ENCODE measurements at places on chromosomes 6 and 20.

- no peak for DNase-seq
These were observed 13.6 kb downstream of the TGM2 start for GRCh38 chr20:38151455-38151854.

- DNase-seq = no peak
These were observed 558.9 kb downstream of the PKHD1 start for GRCh38 chr6:51528556-51528955.

DNA sequence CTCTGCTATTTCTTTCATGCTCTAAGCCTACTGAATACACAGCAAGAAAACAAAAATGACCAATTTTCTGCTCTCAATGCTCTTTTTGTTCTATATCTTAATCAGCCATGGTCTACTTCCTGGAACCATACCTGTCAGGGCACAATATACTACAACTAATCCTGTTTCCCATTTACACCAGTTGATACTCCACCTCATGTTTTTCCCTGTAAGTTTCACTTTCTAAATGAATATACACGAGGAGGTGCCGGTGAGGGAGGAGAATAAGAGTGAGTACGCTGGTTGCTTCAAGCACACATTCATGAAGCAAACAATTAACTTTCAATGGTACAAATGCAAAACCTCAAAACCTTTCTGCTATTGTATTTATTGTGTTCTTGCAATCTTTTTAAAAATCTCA, 443.1 kb upstream of the ID4 start:
- no peak for DNase-seq

DNA sequence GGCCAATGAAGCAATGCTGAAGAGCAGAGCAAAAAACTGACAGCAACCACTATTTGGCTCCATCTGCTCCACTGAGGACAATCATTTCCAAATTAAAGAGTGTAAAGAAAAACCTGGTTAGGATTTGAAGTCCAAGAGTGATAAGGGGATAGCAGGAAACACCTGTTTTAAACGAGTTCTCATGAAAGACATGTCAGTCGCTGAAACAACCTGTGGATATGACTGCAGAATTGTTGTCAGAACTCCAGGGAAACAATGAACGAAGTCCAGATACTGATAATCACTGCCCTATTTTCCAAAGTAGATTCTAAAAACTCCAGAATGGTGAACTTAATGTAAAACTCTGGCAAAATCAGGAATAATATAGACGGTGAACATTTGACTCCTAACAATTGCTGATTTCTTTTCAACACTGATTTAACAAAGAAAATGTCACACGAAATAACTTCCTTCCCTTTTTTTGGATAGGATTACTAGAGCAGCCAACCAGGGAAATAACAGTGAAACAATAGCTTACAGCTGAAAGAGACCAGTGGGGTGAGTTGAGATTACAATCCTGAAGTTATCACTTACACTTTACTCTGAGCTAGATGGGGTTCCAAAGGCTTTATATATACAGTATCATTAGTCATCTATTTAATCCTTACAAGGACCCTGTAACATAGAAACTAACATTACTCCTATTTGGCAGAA, 83.7 kb downstream of the ELOVL5 start:
- no peak for DNase-seq

- DNase-seq = no peak
These were observed 3.0 kb downstream of the BAK1 start for GRCh38 chr6:33577106-33577535.

Data from mesenchymal stem cell (in vitro differentiated cells and primary cell).